ENCODE measurements at places on chromosomes 16 and 17.
A peak's percentile ranks its signal among the peaks of the same experiment; 100 is the strongest.

- no peak for DNase-seq
These were observed 56.0 kb downstream of the TNFRSF13B start for GRCh38 chr17:16915752-16916556.

DNA sequence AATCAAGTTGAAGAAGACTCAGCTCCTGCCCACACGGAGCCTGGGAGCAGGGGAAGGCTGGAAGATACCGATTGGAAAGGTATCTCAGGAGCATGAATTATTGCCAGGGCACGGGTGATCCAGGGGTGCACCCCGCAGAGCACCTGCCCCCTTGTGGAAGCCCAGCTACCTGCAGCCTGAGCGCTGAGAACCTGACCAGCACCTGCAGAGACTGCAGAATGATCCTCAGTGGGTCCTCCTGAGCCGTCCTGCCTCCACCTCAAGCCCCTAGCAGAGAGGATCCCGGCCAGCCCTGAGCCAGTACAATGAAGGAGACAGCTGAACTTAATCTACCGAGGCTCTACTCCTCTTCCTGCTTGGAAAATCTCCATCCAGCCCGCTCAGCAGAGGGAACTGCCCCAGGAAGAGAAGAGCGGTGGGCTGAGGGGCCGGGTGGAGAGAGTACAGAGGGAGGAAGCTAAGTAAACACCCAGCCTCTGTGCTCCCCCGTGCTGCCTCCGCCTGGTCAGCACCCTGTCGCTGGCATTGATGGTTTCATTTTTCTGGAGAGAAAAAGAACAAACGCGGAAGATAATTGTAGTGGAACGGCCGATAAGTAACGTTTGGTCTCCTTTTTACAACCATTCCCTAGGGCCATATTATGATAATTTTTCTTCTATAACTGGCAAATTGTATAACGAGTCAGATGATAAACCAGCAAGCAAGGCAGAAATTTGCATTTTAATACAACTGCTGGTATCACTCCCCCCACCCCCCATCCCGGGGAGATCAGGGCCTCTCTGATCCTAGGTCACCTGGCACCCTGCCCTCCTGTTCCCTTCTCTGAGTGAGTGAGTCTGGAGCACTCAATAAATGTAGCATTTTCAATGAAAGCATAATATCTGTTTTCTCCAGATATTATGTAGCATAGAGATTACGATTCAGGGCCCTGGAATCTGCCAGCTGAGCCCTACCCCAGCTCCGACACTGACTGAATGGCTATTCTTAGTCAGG is 204.5 kb upstream of the RPL38 start:
- no peak for DNase-seq

- DNase-seq = no peak
These were observed 11.6 kb downstream of the WNT9B start for GRCh38 chr17:46862949-46863348.

DNA sequence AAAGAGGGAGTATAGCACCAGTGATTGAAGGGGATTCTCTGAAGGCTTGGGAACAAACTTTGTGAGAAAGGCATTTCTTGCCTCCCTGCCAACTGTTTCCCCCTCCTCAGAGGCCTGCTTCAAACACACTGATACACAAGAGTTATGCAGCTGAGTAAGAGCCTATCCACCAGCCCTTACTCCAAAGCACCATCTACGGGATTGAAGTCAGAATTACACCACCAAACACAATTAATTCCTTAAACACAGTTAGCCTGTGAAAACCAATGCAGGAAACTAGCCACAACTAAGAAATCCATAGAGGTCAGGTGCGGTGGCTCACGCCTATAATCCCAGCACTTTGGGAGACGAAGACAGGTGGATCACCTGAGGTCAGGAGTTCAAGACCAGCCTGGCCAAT is 138.3 kb downstream of the SHCBP1 start:
- no peak for DNase-seq

- DNase-seq = no peak
These were observed 183.6 kb downstream of the MAP2K6 start for GRCh38 chr17:69597898-69598692.

DNA sequence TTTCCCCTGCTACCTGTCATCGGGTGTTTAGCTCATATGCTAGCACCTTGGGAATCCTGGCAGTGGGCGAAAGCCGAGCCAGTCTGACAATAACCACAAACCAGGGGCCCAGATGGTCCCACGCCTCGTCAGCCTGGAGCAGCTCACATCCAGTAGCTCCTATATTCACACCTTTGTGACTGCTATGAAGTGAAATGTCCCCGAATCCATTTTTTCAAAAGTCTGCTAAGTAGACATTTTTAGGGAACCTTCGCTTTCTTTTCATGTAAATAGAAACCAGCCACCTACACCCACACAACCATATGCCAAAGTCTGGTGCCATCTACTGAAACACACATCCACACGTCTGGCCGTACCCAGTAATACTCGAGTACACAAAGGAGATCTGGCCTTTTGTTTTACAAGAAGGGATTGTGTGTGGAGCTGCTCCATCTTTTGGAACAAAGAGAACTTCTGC is 176.8 kb downstream of the SLC39A11 start:
- no peak for DNase-seq

DNA sequence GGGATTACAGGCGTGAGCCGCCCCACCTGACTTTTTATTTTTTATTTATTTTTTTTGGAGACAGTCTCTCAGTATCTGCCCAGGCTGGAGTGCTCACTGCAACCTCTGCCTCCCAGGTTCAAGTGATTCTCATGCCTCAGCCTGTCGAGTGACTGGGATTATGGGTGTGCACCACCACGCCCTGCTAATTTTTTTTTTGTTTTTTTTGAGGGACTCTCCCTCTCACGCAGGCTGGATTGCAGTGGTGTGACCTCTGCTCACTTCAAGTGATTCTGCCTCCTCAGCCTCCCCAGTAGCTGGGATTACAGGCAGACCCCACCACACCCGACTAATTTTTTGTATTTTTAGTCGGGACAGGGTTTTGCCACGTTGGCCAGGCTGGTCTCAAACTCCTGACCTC is 7.7 kb downstream of the ZNF207 start:
- DNase-seq = no peak

- DNase-seq = no peak
These were observed 10.8 kb downstream of the KCTD5 start for GRCh38 chr16:2692948-2693651.

DNA sequence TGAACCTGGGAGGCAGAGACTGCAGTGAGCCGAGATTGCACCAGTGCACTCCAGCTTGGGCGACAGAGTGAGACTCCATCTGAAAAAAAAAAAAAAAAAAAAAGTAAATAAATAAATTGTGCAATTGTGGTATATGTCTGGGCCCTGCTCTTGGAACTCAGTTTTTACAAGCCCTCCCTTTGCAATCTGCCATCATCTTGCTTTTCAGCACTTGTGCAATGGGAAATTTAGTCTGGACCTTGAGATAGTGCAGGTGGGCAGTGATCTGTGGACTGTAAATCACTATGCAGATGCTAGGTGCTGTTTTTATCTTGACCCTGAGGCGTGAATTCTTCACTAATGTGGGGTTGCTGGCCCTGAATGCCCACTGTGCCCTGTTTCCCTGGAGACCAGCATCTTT is 6.5 kb upstream of the RAP1GAP2 start:
- no peak for DNase-seq

DNA sequence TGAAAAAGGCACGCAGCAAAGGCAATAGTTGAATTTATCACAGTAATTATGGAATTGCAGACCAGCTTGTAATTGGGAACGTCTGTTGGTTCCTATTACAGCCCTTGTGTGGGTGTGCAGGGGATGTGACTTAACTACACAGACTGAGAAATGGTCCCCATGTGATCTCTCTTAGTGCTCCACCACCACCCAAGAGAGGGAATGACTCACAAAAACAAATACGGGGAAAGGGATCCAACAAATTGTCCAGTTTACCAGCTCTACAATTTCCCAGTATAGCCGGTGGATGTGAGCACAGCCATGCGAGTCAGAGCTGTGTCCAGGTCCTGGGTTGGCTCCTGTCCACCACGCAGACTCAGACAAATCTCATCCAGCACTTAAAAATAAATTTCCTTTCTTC is 337.9 kb downstream of the GRIN2A start:
- DNase-seq = peak; percentile 3

- no peak for DNase-seq
These were observed 138.7 kb downstream of the GAS7 start for GRCh38 chr17:10059684-10060211.

DNA sequence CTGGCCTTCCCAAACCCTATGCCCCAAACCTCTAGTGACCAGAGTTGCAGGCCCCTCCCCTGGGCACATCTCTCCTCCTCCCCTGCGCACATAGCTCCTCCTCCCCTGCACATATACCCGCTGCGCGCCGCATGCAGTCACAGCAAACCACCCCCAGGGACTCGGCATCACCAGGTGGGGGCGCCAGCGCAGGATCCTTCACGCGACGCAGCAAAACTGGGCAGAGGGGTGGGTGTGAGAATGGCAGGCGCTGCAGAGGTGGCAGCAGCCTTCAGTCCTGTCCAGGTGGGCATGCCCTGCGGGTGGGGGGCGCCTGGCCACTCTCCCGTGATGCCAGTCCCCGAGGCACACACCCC is 5.6 kb downstream of the CORO6 start:
- no peak for DNase-seq

DNA sequence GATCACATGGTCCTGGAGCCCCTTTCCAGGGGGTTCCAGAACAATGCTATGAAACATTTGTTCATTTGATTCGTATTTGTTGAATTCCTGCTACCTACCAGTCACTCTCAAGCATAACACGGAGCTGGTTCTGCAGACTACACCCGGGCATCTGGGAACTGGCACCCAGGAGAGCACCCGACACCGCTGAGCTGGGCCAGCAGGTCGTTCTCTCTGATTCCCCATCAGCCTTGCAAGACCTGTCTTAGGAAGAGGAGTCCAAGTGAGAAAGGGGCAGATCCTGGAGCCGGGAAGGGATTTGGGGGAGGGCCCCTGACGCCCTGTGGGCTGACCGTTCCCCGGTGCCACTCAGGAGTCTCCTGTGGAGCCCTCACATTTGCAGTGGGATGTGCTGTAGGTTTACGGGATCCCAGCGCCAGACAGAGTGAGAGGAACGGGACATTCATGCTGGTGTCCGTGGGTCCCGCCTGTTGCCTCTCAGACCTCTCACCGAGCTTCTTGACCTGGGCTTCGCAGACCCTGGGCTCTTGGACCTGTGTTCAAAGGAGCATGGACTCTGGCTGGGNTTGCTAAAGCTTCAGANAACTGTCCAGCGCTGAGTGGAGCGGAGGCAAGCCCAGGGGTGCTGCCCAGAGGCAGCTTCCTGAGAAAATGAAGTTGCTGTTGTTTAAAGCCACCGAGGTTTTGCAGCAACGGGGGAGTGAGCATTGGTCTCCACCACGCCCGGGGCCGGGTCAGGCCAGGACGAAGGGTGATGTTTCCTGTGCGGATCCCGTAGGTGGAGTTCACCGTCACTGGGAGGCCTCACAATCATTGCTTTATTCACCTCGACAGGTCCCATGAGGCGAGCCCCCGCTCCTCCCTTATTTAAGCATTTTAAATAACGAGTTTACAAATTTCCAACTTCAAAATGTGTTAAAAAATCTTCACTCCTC is 49.2 kb downstream of the METRNL start:
- no peak for DNase-seq

DNA sequence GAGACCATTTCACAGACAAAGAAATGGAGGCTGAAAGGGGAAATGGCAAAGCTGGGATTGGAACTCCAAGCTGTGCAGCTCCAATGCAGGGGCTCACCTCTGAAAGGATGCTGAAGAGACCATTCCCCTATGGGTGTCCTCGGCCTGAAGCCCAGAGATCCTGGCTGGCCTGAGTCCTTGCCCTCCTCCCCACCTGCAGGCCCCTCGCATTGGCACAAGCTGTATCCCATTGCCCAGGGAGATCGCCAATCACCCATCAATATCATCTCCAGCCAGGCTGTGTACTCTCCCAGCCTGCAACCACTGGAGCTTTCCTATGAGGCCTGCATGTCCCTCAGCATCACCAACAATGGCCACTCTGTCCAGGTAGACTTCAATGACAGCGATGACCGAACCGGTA is 2.6 kb downstream of the CA7 start:
- no peak for DNase-seq
